ENCODE measurements at places on chromosomes 3 and 15.

DNA sequence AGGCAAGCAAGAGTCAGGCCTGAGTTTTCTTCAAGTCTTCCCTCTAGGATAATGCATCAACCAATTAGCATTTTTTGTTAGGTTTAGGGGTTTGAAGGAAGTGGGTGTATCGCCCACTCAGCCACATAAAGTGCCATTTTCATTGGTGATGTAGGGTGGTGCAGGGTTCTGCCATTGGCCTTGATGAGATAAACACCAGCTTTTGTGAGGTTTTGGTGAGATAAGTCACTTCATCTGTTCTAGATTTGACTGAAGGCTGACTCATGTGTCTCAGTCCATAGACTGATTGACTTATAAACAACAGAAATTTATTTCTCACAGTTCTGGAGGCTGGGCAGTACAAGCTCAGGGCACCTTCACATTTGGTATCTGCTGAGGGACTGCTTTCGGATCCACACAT, 84.5 kb upstream of the C3orf80 start:
- DNase-seq = no peak

DNA sequence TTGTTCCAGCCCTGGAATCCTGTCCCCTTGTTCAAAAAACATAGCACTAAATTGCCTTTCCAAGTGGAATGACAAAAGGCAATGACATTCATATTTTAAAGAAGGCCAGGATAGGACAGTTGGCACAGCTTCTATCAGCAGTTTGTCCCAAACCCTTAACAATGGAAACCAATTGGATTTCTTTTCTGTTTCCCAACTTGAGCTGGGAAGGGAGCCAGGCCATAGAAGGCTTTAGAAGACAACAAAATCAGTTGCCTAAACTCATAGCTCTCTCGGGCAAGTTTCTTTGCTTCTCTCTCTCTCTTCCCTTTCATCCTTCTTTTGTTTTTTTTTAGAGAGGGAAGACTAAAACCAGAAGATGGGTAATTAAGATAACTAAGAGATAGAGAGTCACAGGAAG, 227.7 kb upstream of the TPRG1 start:
- no peak for DNase-seq

GRCh38 chr3:46536758-46537157, 29.3 kb downstream of the LRRC2 start:
- no peak for DNase-seq

DNA sequence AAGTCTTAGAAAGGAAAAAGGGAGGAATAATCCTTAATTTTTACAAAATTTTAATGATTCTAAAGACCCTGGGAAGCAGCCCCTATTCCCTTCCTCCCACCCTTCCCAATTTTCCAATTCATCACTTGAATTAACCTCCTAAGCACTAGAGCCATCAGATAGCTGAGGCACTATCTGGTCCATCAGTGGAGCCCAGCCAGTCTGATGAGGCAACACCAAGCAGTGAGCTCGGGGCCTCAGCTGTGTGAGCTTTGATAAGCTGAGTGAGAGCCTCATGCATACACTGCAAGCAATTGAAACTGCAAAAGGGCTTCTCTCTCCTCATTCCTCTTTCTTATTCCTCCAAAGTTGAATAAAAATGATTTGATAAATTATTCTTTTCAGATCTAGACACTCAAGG, 31.9 kb downstream of the TUSC7 start:
- DNase-seq = no peak

DNA sequence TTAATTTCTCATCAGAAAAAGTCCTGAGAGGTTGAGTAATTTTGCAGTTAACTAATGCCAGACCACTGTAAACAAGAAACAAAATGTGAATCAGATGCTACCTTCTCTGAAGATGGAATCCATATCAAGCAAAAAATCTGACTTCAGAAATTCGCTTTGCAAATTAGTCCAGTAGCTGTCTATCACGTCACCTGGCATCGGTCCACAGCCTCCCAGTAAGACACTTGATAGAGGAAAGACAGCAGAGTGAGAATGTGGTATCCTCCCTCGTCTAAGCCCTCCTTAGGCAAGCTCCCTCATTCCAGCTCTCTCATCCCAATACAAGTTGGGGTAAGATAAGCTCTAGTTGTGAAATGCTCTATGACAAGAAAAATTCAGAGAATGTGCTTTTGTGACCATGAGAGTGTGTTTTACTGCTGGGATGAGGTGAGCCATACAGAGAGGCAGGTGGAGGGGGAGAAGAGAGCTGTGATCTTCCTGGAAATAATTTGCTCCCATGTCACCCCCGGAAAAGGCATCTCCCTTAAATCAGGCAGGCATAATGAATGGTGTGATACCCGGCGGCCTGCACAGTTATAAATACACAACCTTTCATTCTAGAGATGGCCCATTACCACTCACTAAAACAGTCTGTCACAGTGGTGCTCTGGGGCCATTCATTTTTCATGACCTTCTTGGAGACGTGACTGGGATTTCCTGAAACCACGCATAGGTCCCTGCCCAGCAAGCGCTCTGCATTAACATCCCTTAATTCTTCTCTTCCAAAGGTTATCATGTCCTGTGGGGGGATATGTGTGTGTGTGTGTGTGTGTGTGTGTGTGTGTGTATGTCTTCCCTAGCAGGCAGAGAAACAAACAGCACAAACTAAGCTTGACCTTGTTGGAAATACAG, 602.0 kb upstream of the KCNMB2 start:
- no peak for DNase-seq

DNA sequence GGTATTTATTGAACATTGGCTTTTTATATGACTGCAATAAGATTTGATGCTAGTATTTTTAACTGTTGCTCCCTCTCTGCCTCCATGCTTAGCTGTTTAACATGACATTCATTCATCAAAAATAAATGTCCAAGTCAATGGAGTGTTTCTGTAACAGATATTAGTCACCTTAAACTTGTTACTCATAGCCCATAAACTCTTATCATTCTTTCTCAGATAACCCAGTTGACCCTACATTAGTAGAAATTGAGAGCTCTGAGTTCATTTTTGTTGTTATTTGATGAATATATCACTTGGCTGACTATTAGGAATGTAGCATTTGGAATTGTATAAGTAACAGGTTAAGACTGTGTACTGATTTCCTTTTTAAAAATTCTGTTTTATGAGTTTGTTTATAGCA, 201.1 kb downstream of the UBE2E2 start:
- no peak for DNase-seq

DNA sequence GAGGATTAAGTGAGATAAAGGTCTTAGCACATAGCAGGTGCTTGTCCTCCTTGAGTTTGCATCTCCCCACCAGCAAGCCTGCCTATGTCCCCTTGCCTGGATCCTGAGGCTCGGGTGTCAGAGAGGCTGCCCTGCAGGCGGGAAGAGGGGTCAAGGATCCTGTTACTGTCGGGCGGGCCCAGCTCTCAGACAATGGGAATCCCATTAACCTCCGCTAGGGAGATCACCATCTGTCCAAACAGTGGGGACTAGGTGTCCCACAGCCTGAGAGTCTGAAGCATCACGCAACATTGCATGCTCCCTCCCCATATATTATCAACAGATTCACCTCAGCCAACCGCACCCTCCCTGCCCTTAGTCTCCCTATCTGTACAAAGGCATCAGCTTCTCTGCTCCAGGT, 151.4 kb downstream of the FBLN2 start:
- no peak for DNase-seq

- no peak for DNase-seq
These were observed 39.6 kb upstream of the ITGA11 start for GRCh38 chr15:68471541-68471940.

DNA sequence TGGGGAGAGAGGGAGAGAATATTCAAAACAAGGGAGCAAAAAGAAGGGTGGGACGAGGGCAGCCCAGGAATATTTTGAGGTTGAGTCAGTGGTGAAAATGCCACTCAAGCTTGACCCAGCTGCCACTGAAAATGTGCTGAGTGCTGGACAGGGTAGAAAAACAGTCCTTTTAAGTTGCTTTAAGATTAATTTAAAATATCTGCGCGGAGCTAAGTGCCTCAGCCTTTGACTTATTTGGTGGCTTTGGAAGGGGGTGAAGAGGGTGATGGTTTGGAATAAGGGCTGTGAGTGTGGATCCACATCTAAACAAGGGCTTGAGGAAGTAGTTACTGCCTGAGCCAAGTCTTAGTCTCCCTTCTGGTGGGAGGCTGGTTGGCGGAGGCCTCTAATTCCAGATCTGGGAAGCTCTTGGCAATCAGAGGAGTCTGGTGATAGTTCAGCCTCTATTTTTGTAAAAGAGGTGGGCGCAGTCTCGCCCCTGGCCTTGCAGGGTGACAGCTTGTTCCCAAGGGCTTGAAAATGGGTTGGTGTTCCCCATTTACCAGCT, 280.8 kb upstream of the ROPN1 start:
- DNase-seq = no peak

GRCh38 chr3:134363381-134363755, 10.9 kb downstream of the AMOTL2 start:
- DNase-seq = no peak

DNA sequence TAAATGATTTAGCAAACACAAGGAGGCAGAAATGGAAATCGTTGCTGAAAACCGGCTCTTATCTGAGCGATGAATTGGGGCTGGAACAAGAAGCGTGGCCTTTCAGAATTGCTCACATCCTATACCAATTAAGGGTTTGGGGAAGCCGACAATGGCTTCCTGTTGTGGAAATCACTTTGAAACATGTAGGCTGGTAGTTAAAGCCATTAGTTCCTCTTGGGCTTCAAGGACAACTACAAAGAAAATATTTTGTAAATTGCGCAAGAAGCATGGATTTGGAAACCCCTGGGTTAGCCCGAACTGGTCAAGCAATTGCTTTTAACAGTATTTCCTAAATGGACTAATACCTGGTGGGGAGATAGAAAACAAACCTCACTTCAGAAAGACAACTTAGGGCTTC, 182.4 kb downstream of the ADAMTS9 start:
- DNase-seq = no peak

- no peak for DNase-seq
These were observed 12.0 kb downstream of the DNASE1L3 start for GRCh38 chr3:58198804-58199203.

DNA sequence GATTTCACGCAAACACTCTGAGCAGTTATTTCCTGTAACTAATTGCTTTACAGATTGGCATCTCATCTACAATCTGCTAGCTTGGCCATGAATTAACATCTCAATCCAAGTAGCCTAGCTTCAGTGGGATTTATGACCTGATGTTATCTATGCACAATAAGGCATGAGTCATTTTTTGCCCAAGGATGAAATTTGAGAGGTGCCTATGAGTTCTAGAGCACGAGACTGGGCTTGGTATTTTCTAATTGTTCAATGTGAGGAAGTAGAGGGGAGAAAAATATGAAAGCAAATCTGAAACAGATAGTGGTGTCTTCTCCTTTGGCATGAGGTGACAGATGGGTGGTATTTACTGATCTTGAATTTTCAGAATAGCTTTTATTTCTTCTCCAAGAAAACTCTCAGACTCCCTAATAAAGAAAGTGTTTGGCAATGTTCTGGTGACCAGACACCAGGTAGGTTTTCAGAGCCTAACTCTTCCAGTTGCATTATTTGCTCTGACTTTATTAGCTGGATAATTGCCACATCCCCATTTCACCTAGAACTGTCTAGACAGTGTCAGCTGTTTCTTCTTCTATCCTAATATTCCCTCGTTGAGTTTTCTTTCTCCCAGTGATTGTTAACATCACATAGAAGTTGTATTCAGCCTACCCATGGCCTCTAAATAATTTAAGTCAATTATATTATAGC, 301.0 kb upstream of the UMPS start:
- no peak for DNase-seq

- peak; percentile 90 for DNase-seq
These were observed at the start of gene SOX2 for GRCh38 chr3:181711325-181712135. SOX2 (plus strand) TSS chr3:181711925; CDS start chr3:181712361, 436 bp downstream.

DNA sequence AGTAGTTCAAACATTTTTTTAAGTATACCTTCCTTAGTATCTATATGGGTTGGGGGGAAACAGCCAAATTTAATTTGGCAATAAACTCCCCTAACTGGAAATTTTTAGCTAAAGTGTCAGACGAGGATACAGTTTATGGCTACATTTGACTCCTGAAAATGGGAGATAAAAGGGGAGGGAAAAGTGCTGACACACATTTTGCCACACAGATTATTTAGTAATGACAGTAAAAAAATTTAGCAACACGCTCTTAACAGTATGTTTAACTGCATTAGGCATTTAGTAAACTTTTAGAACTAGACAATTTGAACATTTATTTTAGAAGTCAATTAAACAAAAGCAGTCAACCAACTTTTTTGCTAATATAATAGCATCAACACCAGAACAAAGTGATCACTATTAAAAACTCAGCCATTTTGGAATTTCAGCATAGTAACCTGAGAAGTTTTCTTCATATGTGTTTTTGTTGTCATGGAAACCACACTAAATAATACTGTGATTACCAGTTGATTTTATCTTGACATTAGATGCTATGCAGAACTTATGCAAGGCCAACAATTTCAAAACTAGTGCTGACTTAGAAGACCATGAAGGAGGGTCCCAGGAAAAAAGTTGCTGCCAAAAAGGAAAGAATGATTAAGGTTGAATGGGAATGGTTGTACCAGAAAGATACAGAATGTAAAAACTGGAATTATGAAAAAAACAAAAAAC, 47.0 kb upstream of the TFG start:
- DNase-seq = no peak

DNA sequence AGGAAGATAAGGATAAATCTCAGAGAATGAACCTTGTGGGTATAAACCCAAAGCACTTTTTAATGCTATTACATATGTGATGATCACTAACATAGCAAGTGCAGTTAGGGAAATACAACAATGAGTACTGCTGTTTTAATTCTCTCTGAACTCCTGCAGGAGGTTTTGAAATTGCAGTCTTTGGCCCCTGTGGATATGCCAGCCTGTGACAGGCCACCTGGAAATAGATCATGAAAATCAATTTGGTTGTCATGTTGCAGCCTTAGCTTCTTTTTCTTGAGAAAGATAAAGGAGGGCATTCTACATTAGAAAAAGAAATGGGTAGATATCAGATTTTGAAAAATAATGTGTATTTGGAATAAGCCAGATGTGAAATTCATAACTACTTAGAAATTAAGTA, 103.6 kb downstream of the RSRC1 start:
- DNase-seq = no peak

- DNase-seq = no peak
These were observed 2.0 kb downstream of the TM2D3 start for GRCh38 chr15:101650145-101650544.

DNA sequence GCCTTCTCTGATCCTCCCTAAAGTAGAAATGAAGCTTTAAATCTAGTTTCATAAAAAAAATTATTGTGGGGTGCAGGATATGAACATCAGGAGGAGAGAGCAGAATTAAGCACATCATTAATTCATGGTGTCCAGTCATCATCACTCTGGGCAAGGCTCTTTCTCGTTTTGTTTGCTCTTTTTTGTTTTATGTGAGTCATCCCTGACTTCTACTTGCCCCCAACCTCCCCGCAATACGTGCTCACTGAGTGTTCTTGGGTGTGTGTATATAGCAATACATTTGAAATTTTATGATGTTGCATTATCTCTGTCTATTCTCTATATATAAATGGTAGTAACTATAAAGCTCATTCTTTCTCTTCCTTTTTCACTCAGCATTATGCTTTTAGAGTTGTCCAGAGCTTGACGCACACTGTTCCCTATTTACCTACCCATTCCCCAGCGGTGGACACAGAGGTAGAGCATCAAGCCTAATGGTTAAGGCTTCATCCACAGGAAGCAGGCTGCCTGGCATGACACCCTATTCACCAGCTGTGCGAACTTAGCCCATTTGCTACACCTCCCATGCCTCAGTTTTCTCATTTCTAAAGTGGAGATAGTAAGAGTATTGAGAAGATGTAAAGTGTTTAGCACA, 72.3 kb downstream of the CD200R1L start:
- no peak for DNase-seq

- no peak for DNase-seq
These were observed 37.9 kb upstream of the PIK3CB start for GRCh38 chr3:138872632-138873031.

GRCh38 chr3:146800484-146800883, 195.3 kb upstream of the PLSCR5 start:
- DNase-seq = no peak

All from hippocampal formation (tissue), 2 donors.